Stimulated activated CD8-positive, alpha-beta memory T cell treated with anti-CD3 and anti-CD28 coated beads, Interleukin-4, amount 100 ng/mL, for 4 hours (primary cell): ENCODE measurements at places on chromosomes 4 and X.

- no peak for DNase-seq
Observed at GRCh38 chrX:73268463-73268862, 53.8 kb upstream of the NAP1L2 start.

- no peak for DNase-seq
Observed at GRCh38 chrX:31366041-31366440, 294.2 kb upstream of the FTHL17 start.

DNA sequence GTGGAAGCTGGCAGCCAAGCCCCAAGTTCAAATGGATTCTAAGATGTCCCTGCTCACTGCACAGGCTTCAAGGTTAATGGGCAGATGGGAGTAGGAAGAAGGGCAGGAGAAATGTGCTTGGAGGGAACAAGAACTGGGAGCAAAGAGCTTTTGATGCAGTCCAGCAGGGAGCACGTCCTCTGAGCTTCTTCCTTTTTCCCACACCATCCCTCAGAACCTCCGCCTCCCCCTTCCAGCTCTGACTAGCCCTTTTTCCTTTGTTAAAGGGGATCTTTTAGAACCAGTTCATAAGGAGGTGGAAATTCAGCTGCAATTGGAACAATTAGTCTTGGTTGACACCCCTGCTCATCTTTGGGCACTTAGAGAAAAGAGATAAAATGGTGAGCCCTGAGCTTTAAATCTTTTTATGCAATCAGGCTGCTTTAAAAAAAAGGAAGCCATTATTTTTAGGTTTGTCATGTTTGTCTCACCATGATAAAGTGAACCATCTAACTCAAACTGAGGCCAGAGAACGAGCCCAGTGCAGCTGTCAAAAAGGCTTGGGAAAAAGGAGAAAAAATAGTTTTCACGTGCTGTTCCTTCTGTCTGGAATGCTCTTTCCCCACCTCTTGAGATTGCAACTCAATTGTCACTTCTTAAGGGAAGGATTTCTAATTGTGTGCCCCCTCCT lies 135.8 kb upstream of the IL1RAPL2 start:
- no peak for DNase-seq

DNA sequence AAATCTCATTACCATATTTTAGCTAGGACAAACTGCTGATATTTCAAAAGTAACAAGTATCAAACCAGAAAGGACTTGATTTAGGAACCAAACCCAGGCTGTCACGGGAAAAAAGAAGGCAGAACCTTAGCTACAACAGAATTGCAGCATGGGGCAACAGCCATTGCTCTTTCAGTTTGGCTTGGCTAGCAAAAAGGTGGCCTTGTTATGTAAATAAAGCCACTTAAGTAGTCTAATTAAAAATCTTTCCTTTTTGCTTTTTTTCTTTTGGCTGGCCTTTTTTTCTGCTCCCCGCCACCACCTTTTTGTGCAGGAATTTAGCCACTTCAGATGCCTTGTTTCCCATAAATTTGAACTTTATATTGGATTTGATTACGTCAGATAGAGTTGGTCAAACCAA lies 235.9 kb downstream of the CPXCR1 start:
- DNase-seq, result no peak

DNA sequence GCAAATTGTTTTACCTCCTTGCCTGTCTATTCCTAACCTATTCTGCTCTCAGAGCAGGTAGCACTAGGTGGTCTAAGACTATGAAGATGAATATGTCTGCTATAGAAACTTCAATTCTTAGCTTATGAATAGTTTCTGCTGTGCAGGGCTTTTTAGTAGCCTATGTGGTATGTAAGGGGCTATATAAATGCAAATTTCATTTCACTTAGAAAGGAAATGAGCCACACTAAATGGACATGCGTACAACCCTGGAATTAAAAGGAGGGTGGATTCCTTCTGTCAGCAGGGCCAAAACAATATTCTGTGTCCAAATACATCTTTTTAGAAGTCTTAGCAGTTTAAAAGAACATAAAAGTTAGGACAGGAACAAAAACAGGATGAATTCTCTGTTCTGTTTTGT lies 163.9 kb upstream of the GEMIN8 start:
- no peak for DNase-seq

GRCh38 chr4:166670341-166670740 lies 564.0 kb downstream of the SPOCK3 start:
- no peak for DNase-seq

- no peak for DNase-seq
Observed at GRCh38 chr4:77220828-77221613, 64.0 kb downstream of the CCNG2 start.

DNA sequence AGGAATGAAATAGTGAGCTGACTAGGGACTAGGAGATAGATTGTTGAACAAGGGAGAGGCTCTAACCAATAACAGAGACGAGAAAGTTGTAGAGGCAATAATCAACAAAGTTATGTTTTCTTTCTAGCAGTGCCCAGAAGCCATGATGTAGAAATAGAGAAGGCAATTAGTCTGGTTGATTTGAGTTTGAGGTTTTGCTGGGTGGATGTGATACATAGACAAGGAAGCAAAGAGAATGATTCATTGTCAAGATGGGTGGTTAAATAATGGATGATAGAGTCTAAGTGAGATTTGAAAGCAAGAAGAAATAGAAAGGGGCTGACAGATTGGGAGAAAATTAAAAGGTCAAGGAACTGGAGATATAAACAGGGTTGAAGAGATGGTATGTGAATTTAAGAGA lies 11.2 kb downstream of the RBM41 start:
- DNase-seq, result no peak

DNA sequence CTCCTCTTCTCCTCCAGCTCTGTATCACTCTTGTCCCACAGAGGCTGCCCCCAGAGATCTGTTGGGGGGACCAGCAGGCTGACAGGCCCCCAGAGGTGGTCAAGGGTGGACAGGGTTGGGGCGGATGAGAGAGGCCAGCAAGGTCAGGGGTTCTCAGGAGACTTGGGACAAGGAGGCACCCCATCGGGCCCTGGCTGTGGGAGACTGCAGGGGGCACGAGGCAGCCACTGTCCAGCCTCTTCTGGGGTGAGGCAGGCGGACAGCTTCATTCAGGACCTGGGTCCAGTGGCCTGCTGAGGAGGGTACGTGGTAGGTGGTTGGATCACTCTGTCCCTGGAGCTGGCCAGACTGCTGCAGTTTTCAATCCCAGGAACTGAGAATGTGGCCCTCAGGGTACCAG lies 24.6 kb downstream of the ETDB start:
- DNase-seq, result no peak

GRCh38 chrX:40266490-40267333 lies 169.0 kb upstream of the BCOR start:
- no peak for DNase-seq

DNA sequence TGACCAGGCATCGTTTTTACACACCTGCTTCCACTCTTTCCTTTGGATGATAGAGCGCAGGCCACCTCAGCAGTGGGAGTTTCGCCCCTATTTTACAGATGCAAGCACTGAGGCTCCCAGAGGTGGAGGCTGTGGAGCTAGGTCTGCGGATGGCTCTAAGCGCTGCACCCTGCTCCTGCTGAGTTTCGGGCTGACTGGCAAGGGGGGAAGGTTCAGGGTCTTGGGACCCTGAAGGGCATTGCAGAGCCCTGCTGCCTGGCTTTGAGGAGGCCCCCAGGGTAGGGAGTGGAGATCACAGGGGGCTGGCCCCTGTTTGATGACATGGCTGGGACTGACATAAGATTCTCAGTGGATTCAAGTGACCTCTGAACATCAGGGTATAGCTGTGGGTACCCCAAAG lies 62.8 kb upstream of the NKX1-1 start:
- DNase-seq, result no peak

DNA sequence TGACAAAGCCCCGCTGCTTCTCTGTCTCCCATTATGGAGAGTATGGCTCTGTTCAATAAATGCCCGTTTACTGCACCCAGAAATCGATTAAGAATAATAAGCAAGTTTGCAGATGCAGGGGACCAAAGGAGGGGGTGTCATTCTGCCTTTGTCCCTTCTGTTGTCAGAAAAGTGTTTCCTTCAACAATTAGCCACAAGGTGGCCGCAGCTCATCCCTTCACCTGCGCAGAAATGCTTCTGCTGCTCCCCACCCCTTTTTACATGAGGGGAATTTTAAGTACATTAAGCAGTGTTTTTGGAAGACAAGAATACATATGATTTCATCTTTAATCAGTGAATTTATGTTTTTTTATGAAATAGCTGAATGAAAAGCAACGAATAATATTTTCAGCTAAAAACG lies 175.6 kb upstream of the ARX start:
- DNase-seq, result no peak

DNA sequence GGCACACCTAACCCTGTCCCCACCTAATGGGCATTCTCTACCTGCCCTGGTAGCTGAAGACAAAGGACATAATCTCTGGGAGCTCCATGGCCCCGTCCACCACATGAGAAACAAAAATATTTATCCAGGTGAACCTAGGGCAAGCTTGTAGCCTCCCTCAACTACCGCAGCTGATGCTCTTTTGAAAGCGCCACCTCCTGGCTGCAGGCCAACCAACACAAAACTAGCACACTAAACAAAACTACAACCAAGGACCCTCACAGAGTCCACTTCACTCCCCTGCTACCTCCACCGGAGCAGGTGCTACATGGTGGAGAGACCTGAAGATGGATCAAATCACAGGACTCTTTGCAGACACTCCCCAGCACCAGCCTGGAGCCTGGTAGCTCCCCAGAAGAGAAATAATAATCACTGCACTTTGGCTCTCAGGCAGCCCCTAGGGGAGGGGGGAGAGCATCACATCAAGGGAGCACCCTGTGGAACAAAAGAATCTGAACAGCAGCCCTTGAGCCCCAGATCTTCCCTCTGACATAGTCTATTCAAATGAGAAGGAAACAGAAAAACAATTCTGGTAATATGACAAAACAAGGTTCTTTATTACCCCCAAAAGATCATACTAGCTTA lies 111.3 kb upstream of the ATP8A1 start:
- DNase-seq, result no peak

- no peak for DNase-seq
Observed at GRCh38 chrX:11664211-11665167, 1.2 kb downstream of the ARHGAP6 start.

- no peak for DNase-seq
Observed at GRCh38 chr4:123708902-123709301, 312.3 kb downstream of the SPRY1 start.

DNA sequence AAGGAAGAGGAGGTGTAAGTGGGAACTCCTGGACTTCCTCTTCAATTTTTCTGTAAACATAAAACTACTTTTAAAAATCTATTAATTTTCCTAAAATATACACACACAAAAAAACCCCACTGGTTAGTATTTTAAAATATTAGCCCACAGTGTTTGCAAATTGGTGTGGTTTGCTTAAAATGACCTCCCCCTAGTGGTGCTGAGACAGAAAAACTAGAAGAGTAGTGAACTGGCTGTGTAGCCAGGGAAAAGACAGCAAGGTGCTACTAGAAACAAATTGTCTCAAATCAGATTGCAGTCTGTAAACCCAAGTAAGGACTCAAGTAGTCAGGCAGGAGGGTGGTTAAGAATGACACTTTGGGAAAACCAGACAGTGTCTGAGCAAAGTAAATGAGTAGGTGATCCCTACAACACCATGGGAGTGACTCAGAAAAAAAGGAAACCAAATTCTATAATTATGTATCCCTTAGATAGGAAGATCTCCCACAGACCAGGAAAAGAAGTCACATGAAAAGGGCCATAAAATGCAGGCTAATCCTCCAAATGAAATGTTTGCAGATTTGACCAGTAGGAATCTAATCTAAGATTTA lies 26.0 kb downstream of the AMTN start:
- DNase-seq, result no peak

DNA sequence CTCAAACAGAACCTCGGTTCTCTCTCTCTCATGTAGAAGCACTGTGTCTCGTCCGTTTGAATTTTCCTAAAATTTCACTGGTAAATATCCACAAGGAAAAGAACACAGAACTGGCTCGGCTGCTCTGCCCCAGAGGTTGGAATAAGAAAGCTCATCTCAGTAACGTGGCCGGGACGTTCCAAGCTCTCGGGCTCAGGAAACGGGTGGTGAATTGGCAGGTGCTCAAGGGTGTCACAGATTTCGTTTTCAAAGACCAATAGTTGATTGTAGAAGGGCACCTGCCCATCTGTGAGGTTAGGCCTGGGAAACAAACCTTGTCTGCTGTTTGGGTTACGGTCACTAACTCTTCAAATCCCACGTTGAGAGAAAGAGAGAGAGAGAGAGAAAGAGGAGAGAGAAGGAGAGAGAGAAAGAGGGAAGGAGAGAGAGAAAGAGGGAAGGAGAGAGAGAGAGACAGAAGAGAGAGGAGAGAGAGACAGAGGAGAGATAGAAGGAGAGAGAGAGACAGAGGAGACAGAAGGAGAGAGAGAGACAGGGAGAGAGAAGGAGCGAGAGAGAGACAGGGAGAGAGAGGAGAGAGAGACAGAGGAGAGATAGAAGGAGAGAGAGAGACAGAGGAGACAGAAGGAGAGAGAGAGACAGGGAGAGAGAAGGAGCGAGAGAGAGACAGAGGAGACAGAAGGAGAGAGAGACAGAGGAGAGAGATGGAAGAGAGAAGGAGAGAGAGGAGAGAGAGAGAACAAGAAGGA lies 106.6 kb downstream of the CRLF2 start:
- no peak for DNase-seq

GRCh38 chrX:49003696-49004095 lies 1.6 kb upstream of the GRIPAP1 start:
- DNase-seq, result no peak

DNA sequence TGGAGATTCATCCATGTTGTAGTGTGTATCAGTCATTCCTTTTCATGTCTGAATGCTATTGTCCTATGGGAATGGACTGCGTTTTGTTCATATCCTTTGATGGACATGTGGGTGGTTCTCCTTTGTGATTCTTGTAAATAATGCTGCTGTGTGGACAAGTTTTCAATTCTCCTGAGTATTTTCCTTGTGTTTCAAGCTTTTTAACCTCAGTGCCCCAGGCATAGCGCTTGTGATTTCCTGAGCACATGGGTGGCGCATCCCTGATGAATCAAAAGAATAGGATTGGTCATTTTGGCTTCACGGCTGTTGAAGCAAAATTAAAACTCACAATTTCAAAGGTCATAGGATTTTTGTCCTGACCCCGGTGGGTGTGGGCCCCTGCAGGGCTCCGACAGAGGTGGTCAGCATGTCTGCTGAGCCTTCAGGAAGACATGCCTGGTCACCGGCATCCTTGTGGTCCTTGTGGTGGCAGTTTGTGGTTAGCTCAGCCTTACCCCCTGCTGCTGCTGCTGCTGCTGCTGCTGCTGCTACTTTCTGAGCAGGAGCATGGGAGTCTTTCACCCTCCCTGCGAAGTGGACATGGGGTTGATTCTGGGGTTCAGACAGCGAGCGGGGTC lies 30.0 kb downstream of the SHROOM2 start:
- DNase-seq, result no peak

GRCh38 chr4:124686279-124686678 lies 26.3 kb downstream of the ANKRD50 start:
- no peak for DNase-seq
